ENCODE measurements at places on chromosomes 5 and 9.

DNA sequence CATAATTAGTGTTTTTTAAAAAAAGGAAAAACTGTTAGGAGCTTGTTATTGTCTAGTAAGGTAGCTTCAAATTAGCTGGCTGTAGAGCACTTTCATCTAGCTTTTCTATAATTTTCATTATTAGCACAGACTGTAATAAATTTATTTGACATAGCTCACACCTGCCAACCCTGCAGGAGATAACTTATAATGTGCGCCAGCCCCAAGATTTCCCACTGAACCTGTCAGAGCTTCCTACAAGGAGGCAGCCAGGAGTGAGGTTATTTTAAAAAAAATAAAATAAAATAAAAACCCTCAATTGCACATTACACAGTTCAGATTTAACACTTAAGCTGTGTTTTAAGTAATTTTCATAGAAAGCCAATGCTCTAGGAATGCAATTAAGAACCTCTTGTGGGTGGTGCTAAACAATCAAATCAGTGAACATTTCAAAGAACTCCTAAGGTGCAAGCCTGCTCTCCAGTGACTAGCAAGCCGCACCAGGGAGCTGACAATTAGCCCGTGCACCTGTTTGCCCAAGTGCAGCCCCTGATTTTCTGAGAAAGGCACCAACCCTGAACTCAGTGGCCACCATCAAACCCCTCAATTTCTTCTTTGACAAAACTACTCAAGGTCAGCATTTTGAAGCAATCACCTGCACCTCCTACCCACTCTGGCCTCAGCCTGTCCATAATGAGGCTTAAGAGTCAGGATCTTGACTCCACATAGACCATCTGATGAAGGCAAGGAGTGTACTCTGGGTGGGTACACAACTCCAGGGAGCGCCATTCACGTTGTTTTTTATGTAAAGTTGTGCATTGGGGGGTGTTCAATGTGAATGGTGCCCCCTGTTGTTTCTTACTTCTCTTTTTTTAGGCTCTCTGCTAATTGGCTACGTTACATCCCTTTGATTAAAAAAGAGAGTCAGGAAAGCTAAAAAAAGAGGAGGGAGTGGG lies 385.3 kb upstream of the WWC1 start:
- DNase-seq, result no peak

GRCh38 chr5:142984011-142984410 lies 213.8 kb downstream of the ARHGAP26 start:
- DNase-seq, result no peak

DNA sequence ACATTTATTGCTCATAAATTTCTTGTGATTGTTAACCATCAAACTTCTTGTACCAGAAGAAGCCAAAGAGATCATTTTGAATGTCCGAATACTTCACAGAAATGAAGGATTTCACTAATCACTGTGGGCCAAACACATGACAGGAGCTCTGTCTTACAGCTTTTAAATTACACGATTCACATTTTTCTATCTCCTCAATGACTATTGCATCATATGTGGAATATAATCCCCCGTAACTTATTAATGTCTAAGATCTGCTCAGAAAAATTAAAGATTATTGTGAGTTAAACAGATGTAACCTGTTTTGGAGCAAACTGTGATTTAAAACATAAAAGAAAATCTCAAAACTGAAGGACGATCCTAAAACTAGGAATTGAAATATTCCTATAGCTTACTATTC lies 645.2 kb upstream of the COX7C start:
- DNase-seq, result no peak

DNA sequence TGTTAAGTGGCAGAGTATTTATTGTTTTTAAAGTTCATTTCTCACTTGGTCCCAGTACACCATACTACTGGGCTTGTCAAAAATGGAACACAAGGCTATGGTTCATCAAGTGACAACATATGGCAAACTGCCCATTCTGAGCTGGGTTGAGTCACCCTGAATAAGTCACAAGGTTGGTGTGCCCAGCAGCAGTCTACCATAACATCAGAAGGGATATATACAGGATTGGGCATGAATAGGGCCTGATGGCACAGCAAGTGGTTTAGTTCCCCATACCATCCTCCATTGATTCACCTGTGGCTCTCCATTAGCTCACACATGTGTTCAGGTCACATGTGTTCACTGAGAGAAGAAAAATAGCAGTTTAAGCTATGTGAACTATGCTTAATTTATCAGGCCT lies 249.8 kb upstream of the PRDM9 start:
- no peak for DNase-seq

DNA sequence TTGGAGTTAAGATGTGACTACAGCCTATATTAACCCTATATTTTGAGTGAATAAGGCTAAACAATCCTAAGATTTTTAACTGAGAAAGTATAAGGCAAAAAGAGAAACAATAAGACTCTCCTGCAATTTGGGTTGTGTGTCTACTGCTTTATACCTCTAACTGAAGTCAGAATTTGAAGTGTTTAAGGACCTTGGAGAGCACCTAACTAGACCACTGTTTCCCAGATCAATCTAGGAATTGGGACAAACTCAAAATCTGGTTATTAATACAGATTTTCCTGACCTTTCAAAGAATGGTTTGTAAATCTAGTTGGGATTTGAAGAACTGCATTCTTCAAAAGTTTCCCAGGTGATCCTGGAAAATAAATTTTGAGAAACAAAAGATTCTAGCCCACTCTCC lies 42.1 kb downstream of the GABRA1 start:
- DNase-seq, result no peak

- no peak for DNase-seq
These were observed 127.2 kb downstream of the MLLT3 start for GRCh38 chr9:20495098-20495497.

DNA sequence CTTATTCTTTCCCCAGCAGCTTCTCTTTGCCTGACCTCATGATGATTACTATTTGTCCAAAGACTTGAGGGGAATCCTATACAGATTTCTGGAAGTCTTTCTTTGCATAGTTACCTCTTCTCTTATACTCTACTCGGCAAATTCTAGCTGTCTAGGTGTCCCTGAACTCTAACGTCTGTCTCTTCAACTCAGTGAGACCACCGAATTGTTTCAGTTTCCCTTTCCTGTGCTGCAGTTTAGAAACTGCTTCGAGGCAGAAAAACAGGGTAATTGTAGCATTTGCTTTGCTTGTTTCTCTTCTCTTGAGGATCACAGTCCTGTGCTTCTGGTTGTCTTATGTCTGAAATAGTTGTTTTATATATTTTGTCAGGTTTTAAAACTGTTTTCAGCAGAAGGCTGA lies 14.8 kb downstream of the LVRN start:
- no peak for DNase-seq

GRCh38 chr5:139761501-139761900 lies 34.1 kb upstream of the PSD2 start:
- DNase-seq, result no peak

DNA sequence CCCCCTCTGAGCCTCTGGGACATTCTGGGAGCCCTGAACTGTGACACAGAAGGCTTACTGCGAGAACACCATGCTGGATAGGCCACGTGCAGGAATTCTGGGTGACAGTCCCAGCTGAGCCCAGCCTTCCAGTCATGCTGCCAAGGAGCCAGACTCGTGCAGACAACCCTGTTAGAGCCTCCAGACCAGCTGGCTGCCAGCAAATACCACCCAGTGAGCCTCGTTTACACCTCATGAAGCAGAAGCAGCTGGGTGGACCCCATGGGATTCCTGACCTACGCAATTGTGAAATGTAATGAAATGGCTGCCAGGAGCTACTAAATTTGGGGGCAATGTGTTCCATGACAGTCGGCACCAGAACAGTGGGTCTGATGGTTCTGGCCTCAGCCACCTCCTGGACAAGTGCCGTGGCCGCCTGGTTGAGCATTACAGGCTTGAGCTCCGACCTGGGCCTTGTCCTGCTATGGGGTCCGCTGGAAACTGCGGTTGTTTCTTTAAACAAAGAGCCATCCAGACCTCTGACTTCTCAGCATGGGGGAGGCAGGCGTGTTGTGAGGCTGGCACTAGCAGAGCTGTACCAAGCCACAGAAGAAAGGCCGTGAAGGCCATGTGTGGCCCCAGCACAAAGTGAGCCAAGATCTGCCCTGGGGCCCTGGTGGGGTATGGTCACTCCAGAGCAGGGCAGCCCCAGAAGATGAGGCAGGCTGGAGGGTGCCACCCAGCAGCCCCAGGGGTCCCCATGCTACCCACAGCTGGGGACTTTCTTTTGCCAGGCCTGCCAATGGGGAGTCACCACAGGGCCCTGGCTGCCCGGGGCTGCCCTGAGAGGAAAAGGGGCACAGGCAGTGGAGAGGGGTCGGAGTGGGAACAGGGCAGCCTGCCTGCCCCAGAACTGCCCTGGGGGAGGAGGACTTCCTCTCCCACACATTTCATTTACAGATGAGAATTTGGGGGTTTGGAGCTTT lies 19.3 kb upstream of the RXRA start:
- DNase-seq, result no peak

DNA sequence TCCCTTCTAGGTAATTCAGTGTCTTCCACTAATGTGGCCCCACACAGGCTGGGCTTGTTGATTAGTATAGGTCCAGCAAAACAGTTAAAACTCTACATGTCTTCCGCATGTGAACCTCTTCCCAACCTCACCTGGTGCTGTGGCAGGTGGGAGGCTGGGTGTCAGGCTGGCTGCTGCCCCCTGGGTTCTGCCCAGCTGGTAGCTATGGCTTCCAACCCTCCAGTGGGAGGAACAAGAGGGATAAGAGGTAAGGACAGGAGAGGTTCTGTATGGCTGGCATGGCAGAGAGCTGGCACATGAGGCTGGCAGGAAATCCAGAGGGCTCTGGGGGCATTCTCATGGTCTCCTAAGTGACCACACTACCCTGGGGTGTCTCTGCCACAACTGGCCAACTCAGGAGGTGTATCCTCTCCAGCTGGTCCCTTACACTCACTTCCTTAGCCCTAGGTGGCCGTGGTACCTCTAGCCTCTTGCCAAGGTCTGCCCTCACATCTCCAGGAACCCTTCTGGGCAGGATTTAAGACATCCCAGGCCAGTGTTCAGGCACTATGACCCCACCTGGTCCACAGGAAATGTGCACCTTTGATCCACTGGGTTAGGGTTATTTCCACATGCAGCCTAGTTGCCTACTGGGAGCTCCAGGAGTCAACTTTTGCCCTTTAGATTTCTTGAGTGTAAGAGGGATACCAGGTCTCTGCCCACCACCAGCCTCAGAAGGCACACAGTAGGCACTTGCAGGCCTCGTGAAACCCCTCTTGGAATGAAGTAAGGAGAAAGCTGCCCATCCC lies 41.7 kb downstream of the AHRR start:
- DNase-seq, result peak; percentile 50

DNA sequence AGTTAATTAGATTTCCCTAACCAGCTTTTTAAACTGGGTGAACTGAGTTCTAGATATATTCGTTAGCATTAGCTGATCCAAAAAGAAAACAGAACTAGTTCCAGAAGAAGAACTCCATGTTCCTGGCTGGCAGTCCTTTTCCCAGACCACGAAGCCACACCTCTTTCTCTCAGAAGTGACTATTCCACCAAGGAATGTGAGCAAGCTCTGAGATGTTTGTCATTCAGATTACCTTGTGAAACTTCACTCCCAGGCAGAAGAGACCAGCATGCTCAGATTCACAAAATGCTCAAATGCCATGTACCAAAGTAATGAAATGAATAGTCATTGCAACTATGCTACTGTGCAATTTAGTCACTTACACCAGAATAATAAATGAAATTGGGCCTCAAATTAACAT lies 4.4 kb upstream of the SSBP2 start:
- peak; percentile 80 for DNase-seq

DNA sequence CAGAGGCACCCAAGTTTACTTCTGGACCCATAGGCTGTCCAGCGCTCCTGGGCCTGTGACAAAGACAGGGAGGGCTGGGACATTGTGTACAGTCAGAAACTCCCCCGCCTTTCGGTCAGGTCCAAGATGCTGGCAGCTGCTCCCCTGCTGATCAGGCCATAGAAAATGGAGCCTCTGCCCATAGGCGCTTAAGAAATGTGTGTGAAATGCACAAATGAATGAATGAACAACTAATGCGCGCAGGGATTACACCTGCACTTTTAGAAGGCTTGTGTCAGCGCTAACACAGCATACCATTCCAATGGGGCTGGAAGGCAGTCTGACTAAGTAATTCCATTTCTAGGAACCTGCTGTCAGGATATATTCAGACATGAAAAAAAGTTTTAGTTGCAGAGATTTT lies 16.3 kb downstream of the PTPN3 start:
- no peak for DNase-seq

- DNase-seq, result no peak
These were observed 89.6 kb downstream of the TRIM36 start for GRCh38 chr5:115079924-115080623.

DNA sequence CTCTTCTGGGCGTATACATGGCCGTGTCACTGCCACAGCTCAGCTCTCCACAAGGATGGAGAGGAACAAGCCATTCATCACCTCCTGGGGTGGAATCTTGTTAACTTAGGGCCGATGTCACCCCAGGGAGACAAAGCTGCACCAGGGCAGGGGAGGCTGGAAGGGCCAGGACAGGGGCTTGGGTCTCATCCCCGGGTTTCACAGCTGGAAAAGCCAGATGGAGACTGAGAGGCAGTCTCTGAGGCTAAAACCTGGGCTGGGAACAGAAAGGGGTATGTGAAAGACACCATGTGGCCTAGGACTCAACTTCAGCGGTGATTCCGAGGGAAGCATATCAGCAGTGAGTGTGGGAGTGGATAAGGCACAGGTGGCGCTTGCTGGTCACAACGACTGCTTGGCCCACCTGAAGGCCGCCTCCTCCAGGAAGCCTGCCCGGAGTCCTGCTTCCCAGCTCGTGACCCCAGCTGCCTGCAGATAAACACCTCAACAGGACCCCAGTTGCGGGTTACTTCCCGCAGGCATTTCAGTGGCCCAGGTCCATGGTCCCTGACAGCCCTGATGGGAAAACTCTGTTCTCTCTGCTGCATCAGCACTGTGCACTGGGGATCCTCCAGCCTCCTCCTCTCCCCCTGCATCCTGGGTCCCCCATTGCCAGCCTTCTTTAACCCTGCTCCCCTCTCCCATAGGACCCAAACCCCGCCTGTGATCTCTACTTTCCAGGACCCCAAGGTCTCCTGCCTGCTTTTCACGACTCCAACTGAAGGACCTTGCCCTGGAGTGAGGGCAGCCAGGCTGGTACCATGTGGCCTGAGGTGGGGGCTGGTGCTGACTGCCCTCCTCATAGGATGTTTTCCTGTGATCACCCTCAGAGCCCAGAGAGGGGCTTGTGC lies 51.7 kb upstream of the FCN1 start:
- no peak for DNase-seq

- DNase-seq, result no peak
These were observed 99.2 kb downstream of the DAPK1 start for GRCh38 chr9:87596862-87597261.

GRCh38 chr9:87545858-87546257 lies 48.2 kb downstream of the DAPK1 start:
- no peak for DNase-seq

DNA sequence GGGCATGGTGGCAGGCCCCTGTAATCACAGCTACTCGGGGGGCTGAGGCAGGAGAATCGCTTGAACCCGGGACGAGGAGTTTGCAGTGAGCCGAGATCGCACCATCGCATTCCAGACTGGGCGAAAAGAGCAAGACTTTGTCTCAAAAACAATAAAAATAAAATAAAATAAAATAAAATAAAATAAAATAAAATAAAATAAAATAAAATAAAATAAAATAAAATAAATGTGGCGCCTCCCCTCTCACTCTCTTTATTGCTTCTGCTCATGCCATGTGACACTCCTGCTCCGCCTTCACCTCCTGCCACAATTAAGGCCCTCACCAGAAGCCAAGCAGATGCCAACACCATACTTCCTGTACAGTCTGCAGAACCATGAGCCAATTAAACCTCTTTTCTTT lies 3.8 kb upstream of the SHC3 start:
- no peak for DNase-seq

- no peak for DNase-seq
These were observed 65.0 kb downstream of the MAST4 start for GRCh38 chr5:66661149-66661548.

Measured in coronary artery (tissue), 2 donors.